Thyroid gland (tissue), 4 donors: ENCODE measurements at places on chromosomes 4 and X. TPM values are rescaled to one million over a fixed set of nuclear protein-coding genes. Genes with fewer than 3 reads are reported as not detected.
A peak's percentile ranks its signal among the peaks of the same experiment; 100 is the strongest.

Gene YTHDC1
- 89.2 TPM for total RNA-seq

Gene ITIH6
- not detected for total RNA-seq

GRCh38 chr4:140662082-140662869 is 93.5 kb upstream of the UCP1 start:
- no peak overlapping the region for H3K4me3 ChIP-seq
- H3K27ac ChIP-seq, result no peak overlapping the region
- H3K27me3 ChIP-seq, result no peaks in the 10 kb centered on the region
- H3K36me3 ChIP-seq, result peaks cover 29% of the 10 kb centered on the region

- H3K4me3 ChIP-seq, result no peak overlapping the region
- H3K4me1 ChIP-seq, result peaks cover 3% of the 10 kb centered on the region
- H3K27ac ChIP-seq, result no peak overlapping the region
- DNase-seq, result no peak
- H3K27me3 ChIP-seq, result no peaks in the 10 kb centered on the region
These were observed 5.8 kb downstream of the RPS4X start for GRCh38 chrX:72271091-72271788.

- H3K27me3 ChIP-seq, result no peaks in the 10 kb centered on the region
- peaks cover 4% of the 10 kb centered on the region for H3K4me1 ChIP-seq
- no peak overlapping the region for H3K27ac ChIP-seq
- H3K36me3 ChIP-seq, result no peaks in the 10 kb centered on the region
- no peak for DNase-seq
These were observed 139.7 kb downstream of the MAML3 start for GRCh38 chr4:140014284-140014683.

GRCh38 chrX:148534291-148534690 is 33.9 kb downstream of the AFF2 start:
- H3K4me3 ChIP-seq, result no peak overlapping the region
- no peaks in the 10 kb centered on the region for H3K27me3 ChIP-seq
- no peak overlapping the region for H3K27ac ChIP-seq
- H3K36me3 ChIP-seq, result no peaks in the 10 kb centered on the region
- DNase-seq, result no peak

DNA sequence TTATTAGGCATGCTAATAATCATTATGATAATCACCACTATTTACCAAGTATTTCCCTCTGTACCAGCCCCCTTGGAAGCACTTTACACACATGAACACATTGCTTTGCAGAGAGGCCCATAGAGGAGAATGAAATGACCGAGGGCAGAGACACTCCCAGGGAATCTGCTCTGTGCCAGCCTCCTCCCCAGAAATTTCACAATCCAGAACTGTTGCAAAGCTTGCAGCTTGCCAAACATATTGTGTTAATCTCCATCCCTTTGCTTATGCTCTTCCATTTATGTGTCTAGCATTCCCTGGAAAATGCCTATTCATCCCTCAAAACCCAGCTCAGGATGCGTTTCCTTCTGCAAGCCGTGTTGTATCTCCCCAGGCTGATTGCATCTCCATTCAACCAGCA is 37.8 kb downstream of the CYTL1 start:
- H3K4me1 ChIP-seq, result no peaks in the 10 kb centered on the region
- H3K4me3 ChIP-seq, result no peak overlapping the region
- no peak overlapping the region for H3K27ac ChIP-seq
- DNase-seq, result no peak

- H3K27ac ChIP-seq, result no peak overlapping the region
- no peak overlapping the region for H3K4me3 ChIP-seq
- no peaks in the 10 kb centered on the region for H3K27me3 ChIP-seq
- DNase-seq, result no peak
- peaks cover 46% of the 10 kb centered on the region for H3K4me1 ChIP-seq
These were observed 42.9 kb downstream of the PTTG2 start for GRCh38 chr4:38003102-38003501.

DNA sequence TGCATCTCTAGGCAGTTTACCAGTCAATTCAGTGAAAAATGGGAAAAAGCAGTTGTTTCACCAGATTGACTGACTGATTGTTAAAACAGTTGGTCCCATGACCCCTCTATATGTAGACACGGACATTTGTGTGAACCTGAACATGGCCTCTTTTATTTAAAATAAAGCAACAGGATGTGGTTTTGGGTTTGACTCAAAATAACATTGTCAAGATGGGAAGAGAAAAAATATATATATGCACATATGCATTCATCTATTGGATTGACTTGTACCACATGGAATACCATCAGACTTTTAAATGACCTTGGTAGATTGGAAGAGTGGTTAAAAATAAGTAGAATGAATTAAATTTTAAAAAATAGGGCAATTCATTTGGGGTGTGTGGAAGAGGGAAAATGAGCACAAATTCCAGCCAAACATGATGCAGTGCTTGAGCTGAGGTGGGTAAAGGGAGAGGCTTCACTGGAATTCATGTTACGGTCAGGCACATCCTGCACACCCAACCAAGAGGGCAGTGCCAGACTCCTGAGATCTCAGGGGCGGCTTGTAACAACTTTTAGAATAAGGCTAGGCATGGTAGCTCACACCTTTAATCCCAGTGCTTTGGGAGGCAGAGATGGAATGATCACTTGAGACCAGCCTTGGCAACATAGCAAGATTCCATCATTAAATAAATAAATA is 560.7 kb upstream of the TENM3 start:
- H3K4me1 ChIP-seq, result no peaks in the 10 kb centered on the region
- H3K4me3 ChIP-seq, result no peak overlapping the region

GRCh38 chr4:134201216-134202161 is at the start of gene PABPC4L:
Gene PABPC4L (minus strand): TSS chr4:134201789. CDS start chr4:134201019, 770 bp downstream.
- peak within 1 kb of the TSS; percentile 62 for H3K27ac ChIP-seq
- DNase-seq, result peak; percentile 57
- H3K27me3 ChIP-seq, result no peaks in the 10 kb centered on the region
- no peaks in the 10 kb centered on the region for H3K36me3 ChIP-seq
- peak within 1 kb of the TSS; percentile 57 for H3K4me3 ChIP-seq

Gene SHROOM4
- 4.1 TPM for total RNA-seq

GRCh38 chrX:46957297-46957696 is 45.1 kb downstream of the JADE3 start:
- H3K36me3 ChIP-seq, result no peaks in the 10 kb centered on the region
- H3K4me3 ChIP-seq, result no peak overlapping the region
- H3K4me1 ChIP-seq, result no peaks in the 10 kb centered on the region
- H3K27ac ChIP-seq, result no peak overlapping the region
- no peak for DNase-seq

Gene HSFX1
- total RNA-seq, result 3.4 TPM

DNA sequence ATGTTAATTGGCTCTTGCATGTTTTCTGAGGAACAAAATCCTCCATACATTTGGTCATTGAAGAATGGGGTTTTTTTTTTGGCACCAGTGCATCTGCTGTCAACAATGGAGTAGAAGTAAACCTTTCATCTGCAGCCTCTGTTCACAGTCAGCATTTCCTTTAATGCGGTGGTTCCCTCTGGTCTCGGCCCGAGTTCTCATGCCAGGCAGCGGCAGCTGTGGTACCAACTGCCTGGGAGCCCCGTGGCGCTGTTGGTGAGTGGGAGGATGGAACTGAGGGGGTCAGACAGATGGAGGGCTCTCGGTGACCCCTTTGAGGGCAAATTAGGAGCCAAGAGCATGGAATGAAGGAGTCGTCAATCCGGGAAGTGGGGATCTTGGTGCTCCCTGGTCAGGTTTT is 114.7 kb downstream of the AFF1 start:
- H3K36me3 ChIP-seq, result peaks cover 9% of the 10 kb centered on the region
- H3K4me3 ChIP-seq, result no peak overlapping the region
- peaks cover 98% of the 10 kb centered on the region for H3K4me1 ChIP-seq
- H3K27me3 ChIP-seq, result no peaks in the 10 kb centered on the region
- no peak for DNase-seq

GRCh38 chr4:8910822-8911315 is 39.2 kb upstream of the HMX1 start:
- H3K36me3 ChIP-seq, result no peaks in the 10 kb centered on the region
- no peaks in the 10 kb centered on the region for H3K4me1 ChIP-seq
- no peak for DNase-seq
- no peaks in the 10 kb centered on the region for H3K27me3 ChIP-seq

Gene CDKN2AIP
- total RNA-seq, result 21.2 TPM

Gene LGI2
- total RNA-seq, result 3.7 TPM

Gene GPC3
- 25.0 TPM for total RNA-seq

DNA sequence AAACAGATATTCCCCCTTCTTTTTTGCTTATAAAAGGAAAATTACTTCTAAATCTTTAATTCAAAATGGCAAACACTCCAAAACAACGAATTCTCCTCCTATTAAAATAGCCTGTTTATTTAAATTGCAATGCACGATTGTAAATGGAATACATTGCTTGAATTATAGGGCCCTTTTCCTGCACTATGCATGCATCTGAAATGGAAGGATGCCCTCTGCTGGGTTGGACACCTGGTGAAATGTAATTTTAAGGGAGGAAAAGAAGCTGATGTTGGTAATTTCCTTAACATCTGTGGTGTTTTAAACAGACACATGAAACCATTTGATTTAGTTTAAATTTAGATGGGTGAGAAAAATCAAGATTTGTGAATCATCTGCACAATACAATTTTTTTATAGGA is 72.8 kb downstream of the GRXCR1 start:
- H3K36me3 ChIP-seq, result no peaks in the 10 kb centered on the region
- DNase-seq, result peak; percentile 1
- H3K4me3 ChIP-seq, result no peak overlapping the region
- no peaks in the 10 kb centered on the region for H3K27me3 ChIP-seq
- H3K27ac ChIP-seq, result no peak overlapping the region

Gene NDUFA1
- 63.6 TPM for total RNA-seq

GRCh38 chrX:22674932-22675331 is 324.8 kb upstream of the DDX53 start:
- DNase-seq, result peak; percentile 3
- H3K4me1 ChIP-seq, result no peaks in the 10 kb centered on the region
- H3K36me3 ChIP-seq, result no peaks in the 10 kb centered on the region

GRCh38 chrX:81577028-81577427 is 375.1 kb downstream of the SH3BGRL start:
- no peak overlapping the region for H3K27ac ChIP-seq
- H3K27me3 ChIP-seq, result no peaks in the 10 kb centered on the region
- H3K4me3 ChIP-seq, result no peak overlapping the region
- no peaks in the 10 kb centered on the region for H3K4me1 ChIP-seq

Gene RAI2
- total RNA-seq, result 12.1 TPM

GRCh38 chr4:15689540-15689939 is 7.9 kb downstream of the FAM200B start:
- H3K4me1 ChIP-seq, result no peaks in the 10 kb centered on the region
- no peak overlapping the region for H3K27ac ChIP-seq
- no peaks in the 10 kb centered on the region for H3K36me3 ChIP-seq
- no peak overlapping the region for H3K4me3 ChIP-seq

DNA sequence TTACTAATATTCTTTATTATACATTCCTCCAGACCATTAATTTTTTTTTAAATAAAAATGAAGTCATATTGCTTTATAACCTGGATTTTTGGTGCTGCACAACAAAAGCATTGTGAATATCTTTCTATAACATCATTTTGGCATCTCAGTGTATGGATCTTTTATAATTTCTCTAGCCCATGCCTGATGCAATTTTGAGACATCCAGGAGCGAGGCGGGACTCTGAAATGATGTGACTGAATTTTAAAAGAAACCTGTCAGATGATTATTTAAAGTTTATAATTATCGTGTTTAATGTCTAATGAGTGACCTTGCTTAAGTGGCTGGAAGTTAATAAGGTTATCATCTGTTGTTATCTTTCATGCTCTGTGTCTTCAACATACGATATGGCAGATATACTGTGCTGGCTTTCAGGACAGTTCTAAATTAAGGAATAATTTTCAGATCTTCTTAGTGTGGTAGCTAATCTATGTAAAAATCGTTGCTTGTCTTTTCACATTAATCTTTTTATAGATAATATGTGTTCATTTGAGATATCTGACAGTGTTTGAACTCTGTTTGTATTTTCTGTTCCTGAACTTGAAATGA is 58.8 kb downstream of the KIT start:
- no peak overlapping the region for H3K27ac ChIP-seq
- no peaks in the 10 kb centered on the region for H3K36me3 ChIP-seq
- H3K27me3 ChIP-seq, result no peaks in the 10 kb centered on the region
- no peaks in the 10 kb centered on the region for H3K4me1 ChIP-seq
- no peak overlapping the region for H3K4me3 ChIP-seq
- DNase-seq, result no peak

DNA sequence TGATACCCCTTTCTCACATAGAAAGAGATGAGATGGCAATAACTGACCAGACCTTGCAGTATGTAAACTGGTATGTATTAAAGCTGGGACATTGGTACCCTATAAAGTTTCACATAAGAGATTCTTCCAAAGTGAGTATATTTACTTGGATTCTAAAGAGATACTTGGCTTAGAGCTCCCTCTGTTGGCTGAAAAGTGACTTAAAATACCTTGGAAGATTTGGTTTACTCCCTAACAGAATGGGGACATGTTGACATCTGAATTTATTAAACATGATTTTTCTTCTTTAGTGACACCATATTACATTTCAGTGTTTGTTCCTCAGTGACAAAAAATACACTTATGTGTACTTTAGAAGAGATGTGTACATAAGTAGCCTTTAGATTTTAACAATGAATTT is 47.9 kb upstream of the RGN start:
- no peak overlapping the region for H3K27ac ChIP-seq
- H3K4me1 ChIP-seq, result no peaks in the 10 kb centered on the region
- no peaks in the 10 kb centered on the region for H3K27me3 ChIP-seq
- no peak for DNase-seq

Gene BEX2
- total RNA-seq, result 97.5 TPM

Gene ADGRA3
- total RNA-seq, result 99.1 TPM

DNA sequence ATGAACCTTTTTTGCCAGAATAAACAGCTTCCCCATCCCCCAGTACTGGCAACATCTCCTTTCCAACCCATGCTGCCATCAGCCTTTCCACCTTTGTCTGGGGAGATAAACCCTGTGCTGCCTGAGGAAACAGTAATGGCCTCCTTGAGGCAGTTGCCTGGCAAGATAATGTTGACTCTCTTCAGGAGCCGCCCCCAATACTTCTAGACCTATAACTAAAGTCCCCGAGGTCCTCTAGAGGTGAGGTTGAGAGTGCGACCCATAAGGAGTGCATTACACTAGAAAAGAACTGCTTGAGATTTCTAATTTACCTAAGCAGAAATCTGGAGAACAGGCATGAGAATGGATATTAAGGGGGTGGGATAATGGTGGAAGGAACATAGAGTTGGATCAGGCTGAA is 963.2 kb upstream of the PCDH7 start:
- H3K4me3 ChIP-seq, result no peak overlapping the region
- no peak overlapping the region for H3K27ac ChIP-seq
- H3K27me3 ChIP-seq, result no peaks in the 10 kb centered on the region
- no peaks in the 10 kb centered on the region for H3K4me1 ChIP-seq
- no peak for DNase-seq
- H3K36me3 ChIP-seq, result no peaks in the 10 kb centered on the region

DNA sequence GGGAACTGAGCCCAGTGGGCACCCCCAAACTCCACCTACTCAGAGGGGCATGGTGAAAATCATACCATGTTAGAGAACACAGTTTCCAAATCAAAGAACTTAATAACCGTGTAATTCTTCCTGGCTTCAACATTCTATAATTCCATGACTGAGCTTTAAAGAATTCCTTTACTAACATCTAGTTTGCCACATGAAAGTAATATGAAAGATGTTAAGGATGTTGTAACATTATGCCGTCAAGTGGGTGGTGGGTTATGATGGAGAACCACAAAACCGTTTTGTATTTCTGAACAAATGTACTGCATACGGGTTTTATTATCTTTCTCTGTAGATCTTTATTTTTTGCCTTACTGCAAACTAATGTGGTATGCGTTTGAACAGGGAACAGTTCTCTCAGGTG is 549.0 kb upstream of the MAGEB2 start:
- DNase-seq, result no peak
- no peak overlapping the region for H3K27ac ChIP-seq
- H3K4me1 ChIP-seq, result no peaks in the 10 kb centered on the region
- H3K36me3 ChIP-seq, result no peaks in the 10 kb centered on the region
- H3K27me3 ChIP-seq, result no peaks in the 10 kb centered on the region
